ENCODE measurements at places on chromosomes 6 and 20. TPM values are rescaled to one million over a fixed set of nuclear protein-coding genes. Genes with fewer than 3 reads are reported as not detected.

Gene E2F3
- 17.0 TPM for total RNA-seq

Gene PRRC2A
- total RNA-seq: 105 TPM

Gene CGAS
- total RNA-seq: 10.9 TPM

Gene HLA-DMA
- 1.5 TPM for total RNA-seq

Gene MICB
- 22.5 TPM for total RNA-seq

Gene BTBD3
- total RNA-seq: 19.7 TPM

Gene CEBPB
- 88.4 TPM for total RNA-seq

All from placental pericyte (primary cell).